Fibroblast of skin of scalp (primary cell): ENCODE measurements at places on chromosomes 5 and 9.
A peak's percentile ranks its signal among the peaks of the same experiment; 100 is the strongest.

- DNase-seq, result no peak
These were observed 985.5 kb downstream of the TLE4 start for GRCh38 chr9:80557256-80557655.

GRCh38 chr5:83406906-83407305, 64.6 kb upstream of the VCAN start:
- no peak for DNase-seq

DNA sequence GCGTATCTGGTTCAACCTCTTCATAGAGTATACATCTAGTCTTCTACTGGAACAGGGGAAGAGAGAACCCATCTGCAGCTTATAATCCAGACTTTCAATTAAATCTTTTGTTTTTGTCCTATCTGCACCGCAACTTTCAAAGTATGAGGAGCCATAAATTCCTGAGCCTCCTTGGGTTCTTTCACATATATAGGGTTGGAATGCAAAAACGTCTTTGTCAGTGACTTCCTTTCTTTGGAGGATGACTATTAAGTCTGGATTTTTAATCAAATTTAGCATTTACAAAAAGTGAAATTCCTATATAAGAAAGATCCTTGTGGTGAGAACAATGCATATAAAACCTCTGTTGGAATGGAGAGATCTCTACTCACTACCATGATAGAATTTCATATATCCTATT, 370.8 kb downstream of the TMEM38B start:
- peak; percentile 71 for DNase-seq

GRCh38 chr5:55324815-55325418, 17.1 kb downstream of the MTREX start:
- DNase-seq, result peak; percentile 65

- DNase-seq, result no peak
These were observed 541.1 kb downstream of the NR2F1-AS1 start for GRCh38 chr5:93039888-93040287.

DNA sequence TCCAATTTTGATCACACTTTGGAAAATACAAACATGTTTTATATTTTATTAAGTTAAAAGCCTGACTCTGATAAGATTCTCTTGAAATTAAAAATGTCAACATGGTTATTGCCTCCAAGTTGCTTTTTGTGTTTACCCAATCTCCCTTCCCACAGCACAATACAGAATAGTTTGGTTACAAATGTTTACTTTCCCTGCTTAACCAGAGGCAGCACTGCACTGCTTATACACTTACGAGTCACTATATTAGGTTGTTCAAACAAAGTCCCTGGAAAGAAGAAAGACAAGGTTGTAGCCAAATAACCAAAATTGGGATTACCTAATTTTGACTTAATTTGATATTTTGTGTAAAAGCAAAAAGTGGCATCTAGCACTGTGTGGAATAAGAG, 25.9 kb downstream of the SRFBP1 start:
- no peak for DNase-seq

- no peak for DNase-seq
These were observed 433.0 kb downstream of the DNAH5 start for GRCh38 chr5:13511442-13511841.

- DNase-seq, result no peak
These were observed 105.1 kb upstream of the GNA14 start for GRCh38 chr9:77753180-77753579.

DNA sequence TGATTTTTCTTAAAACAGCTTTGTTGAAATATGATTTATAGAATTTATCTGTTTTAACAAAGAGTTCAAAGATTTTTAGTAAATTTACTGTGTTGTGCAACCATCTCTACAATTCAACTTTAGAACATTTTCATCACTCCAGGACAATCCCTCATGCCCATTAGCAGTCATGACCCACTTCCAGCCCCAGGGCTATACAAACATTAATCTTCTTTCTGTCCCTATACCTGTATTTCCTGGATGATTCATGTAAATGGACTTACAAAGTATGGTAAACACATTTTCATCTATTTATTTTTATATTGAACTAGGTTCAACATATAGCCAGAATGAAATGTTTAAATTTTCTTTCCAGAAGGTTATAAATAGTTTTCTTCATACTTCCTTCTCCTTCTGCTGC, 127.8 kb upstream of the CCDC180 start:
- DNase-seq, result no peak

DNA sequence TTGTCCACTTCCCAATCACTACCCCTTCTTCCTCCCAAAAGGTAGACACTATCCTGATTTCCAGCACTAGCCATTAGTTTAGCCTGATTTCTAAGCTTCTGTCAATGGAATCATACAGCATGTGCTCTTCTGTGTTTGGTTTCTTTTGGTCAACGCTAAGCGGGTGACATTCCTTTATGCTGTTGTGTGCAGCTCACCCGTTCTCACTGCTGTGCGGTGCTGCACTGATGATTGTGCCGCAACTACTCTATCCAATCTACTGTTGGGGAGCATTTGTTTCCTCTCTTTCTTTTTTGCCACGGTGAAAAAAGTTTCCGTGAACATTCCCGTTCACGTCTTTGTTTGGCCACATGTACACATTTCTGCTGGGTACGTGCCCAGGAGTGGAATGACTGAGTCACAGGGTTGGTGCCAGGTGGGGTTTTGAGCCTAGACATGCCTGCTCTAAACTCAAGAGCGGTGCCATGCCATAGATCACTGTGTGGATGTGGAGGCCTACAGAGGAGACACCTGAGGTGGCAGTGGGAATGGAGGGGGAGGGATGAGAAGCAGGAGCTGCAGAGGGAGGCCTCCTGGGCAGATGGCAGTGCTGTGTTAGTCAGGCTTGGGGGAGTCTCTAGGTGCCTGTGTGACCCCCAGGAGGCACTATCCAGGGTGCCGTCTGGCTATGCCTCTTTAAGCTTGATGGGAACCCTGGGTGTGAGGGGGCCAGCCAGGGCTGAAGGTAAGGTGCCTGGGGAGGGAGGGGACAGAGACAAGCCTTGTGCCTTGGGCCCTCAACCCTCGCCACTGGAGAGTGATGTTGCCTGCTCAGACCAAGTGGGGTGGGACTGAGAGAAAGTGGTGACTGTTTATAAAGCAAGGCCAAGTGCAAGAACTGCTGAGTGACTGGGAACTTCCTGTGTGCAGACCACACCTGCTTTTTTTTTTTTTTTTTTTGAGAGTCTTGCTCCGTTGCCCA, 11.4 kb upstream of the ANKRD33B start:
- DNase-seq, result no peak

DNA sequence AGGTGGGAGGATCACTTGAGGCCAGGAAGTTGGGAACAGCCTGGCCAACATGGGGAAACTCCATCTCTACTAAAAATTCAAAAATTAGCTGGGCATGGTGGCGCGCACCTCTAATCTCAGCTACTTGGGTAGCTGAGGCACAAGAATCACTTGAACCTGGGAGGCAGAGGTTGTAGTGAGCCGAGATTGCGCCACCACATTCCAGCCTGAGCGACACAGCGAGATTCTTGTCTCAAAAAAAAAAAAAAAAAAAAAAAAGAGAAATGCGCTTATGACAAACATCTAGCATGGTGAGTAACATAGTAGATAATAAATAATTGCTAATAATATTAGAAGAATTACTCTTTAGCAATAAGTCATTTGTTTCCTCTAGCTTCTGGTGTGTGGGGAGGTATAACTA, 25.9 kb downstream of the RUSC2 start:
- DNase-seq, result peak; percentile 58

GRCh38 chr9:121557581-121558447, 58.2 kb upstream of the GGTA1 start:
- DNase-seq, result peak; percentile 93

DNA sequence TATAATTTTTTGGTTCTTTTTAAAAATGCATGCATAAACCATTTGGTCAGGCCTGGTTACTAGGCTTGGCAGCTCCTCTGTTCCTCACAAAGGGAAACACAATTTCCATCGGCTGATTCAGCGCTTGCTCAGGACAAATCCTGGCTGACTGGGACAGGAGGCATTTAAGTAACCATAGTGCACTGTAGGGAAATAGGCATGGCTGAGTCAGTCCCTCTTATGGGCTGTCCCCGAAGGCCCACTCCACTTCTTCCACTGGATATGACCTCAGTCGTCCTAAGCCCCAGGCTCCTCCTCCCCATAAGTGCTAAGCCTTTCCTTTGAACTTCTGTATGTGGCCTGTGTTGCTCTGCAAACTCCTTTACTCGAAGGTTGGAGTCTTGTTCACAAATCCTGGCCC, 71.2 kb upstream of the GLIS3 start:
- DNase-seq, result peak; percentile 84

- peak; percentile 78 for DNase-seq
These were observed 22.0 kb upstream of the CEMIP2 start for GRCh38 chr9:71790296-71790695.

- DNase-seq, result no peak
These were observed 102.0 kb downstream of the RFK start for GRCh38 chr9:76292246-76292645.

- DNase-seq, result peak; percentile 39
These were observed 4.8 kb upstream of the GRIA1 start for GRCh38 chr5:153485641-153486040.

DNA sequence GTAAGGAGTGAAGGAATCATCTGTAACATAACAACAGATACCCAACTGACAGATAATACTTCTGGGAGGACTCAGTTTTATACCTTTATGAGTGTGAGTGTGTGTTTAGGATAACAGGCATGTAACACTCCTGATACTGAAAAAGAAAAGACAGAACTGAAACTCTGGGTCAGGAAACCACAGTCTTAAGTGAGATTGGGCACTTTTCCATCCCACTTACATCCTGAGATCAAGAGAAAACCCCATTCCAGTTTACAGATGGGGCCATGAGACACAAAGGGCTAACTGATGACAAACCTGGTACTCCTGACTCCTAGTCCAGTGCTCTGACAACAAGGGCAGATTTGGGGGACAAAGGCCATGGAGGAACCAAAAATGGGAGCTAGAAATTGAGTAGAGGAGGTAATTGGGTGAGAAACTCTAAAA, 18.0 kb downstream of the IL5 start:
- DNase-seq, result no peak

GRCh38 chr5:30401479-30402058, 791.9 kb upstream of the CDH6 start:
- peak; percentile 29 for DNase-seq

DNA sequence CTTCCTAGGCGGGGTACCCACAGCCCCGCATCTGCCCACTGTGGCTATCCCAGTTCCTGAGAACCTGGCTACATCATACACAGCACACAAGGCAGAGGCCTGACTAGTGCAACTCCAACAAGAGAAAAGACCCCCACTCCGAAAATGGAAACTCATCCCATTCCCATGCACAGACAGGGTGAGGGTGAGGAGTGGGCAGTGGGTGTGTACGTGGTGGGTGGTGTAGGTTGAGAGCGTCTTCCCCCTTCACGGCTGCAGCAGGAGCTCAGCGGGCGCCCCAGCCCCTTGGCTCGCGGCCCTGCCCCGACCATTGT, 501 bp upstream of the MAP1B start:
- no peak for DNase-seq

DNA sequence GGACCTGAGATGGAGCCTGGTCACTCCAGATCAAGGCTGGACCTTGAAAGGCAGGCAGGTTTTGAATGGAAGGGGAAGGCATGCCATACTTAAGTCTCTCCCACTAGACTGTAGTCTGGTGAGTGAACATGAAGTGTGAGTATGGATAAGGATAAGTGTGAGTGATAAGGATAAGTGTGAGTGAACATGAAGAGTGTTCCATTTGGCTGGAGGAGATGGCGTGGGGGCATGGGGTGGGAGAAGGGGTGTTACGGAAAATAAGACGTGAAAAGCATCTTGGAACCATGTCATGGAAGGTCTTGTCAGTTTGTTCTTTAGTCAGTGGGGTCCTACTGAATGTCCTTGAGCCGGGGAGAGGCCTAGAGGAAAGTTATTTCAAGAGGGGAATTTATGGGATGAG, 32.8 kb downstream of the HMGXB3 start:
- DNase-seq, result no peak

DNA sequence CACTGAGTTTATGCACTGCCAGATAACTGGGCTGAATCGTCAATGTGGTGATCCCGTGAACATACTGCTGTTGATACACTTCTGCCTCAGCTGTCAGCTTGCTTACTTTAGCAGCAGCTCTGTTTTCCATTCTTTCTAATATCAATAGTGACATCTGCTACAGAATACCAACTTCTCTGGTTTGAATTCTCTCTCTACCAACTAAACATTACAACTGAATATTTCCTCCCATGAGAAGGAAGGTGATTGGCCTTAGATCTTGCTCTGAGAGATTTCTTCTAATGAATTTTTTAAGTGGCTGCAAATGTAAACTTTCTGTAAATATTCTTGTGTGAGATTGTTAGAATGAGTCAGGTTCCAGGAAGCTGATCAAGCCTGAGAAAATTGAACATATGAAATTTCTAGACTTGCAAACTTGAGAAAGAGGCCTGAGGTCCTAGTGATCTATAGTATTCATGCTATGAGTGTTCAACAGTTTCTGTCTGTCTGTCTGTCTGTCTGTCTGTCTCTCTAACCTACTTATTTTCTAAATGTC, 205.5 kb upstream of the CDKN2B start:
- DNase-seq, result peak; percentile 71
